ENCODE measurements at places on chromosomes 11 and 22.

DNA sequence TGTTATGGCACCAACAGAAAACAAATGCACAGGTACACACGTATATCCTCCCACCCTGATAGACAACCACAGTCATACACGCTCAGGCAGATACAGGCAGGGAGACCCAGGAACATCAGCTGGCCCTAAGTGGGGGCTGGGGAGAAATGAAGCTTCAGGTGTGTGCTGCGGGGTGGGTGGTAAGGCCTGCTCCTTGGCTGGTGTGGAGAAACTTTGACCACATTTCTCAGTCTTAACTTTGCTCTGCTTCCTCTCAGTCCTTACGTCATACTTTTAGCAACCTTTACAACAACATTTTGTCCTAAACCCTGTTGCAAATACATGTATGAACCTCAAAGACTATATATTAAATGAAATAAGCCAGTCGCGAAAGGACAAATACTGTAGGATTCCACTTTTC is 6.7 kb upstream of the ANAPC15 start:
- DNase-seq: no peak

DNA sequence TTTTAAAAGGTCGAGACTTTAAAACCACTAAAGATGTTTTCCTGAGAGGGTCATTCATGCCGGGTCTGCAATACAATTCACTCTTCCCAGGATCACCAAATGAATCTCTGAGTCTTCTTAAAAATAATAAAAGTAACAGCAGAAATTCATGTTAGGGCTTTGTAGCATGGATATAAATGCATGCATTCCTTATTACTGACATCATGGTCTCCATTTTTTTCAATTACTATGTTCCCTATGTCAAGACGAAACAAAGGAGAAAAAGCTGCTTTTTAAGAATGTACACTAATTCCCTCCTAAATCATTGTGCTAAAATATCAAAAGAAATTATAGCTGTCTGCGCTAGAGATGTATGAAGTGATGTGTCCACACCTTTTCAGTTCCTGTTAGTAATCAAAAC is 789.9 kb upstream of the LRRC4C start:
- no peak for DNase-seq

GRCh38 chr11:122214080-122214479 is 98.1 kb upstream of the BLID start:
- DNase-seq: no peak

DNA sequence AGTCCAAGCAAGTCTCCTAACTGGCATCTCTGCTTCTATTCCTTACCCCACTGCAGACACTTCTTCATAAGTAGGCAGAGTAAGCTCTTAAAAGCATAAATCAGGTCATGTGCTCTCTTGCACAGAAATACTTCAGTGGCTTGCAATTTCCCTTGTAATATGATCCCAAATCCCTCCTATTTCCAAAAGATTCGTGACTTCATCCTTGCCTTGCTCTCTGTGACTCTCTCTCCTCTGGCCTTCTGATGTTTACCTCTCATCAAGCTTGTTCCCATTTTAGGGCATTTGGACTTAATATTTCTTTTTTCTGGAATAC is 37.4 kb upstream of the NCR3LG1 start:
- no peak for DNase-seq

GRCh38 chr11:133936136-133936535 is 20.6 kb downstream of the IGSF9B start:
- no peak for DNase-seq

Data from cortex of kidney (tissue), 1 donor.